Stimulated activated CD4-positive, alpha-beta T cell treated with anti-CD3 and anti-CD28 coated beads, Interleukin-12 subunit alpha, Interleukin-12 subunit beta, amount 100 ng/mL, for 4 hours (primary cell): ENCODE measurements at places on chromosomes 16 and 17.

DNA sequence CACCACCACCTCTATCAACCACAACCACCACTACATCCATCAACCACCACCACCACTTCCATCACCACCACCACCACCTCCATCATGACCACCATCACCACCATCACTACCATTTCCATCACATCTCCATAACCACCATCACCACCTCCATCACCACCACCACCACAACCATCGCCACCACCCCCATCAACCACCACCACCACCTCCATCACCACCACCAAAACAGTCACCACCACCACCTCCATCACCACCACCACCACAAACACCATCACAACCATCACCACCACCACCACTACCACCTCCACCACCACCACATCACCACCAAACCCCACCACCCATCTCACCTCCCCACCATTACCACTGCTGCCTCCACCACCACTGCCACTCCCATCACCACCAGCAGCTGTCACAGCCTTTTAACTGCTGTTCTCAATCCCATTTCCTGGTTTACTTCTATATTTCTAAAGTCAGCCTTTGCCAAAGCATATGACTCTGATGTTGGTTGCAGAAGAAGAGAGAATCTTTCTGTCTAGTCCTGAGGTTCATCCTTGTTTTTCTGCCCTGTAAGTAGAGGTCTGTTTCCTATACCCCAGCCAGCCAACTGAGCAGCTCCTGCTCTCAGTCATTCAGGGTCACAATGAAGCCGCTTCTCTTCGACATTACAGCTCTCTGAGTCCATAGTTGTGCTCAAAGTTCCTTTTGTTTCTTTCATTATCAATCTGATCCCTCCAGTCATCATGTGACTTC, 14.0 kb downstream of the MARCHF10 start:
- DNase-seq: no peak

DNA sequence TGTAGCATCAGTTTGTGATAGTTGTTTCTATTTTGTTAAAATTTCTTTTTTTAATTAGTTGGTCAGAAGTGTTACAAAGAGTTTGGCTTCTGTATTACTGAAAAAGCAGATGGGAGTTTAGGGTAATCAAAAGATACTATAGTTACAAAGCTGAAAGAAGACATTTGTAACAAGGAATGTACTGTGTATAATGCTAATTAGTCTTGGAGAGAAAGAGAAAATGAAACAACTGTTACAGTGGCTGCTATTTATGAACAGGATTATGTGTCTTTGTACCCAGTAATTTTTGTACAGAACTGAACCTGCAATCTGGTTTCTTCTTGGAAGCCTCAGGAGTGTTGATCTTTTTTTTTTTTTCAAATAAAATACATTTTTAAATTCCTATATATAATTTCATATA, 14.3 kb downstream of the GDPD1 start:
- no peak for DNase-seq

- no peak for DNase-seq
These were observed 106.5 kb downstream of the CDH8 start for GRCh38 chr16:61929776-61930175.

DNA sequence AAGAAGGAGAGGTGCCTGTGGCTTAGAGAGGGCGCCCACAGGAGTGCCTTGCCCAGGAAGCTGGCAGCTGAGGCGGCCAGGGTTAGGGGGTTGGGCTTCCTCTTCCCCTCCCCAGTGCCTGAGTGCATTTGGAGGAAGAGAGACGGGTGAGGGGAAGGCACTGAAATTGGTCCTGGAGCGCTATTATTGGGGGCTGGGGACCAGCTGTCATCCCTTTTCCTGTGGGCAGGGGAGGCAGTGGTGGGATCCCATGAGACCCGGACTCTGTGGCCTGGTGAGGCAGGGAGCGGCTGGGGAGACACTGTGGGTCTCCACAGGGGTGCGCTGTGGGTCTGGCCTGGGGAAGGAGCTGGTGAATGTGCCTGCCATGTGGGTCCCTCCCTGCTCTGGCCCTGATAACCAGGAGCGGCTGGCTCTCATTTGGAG, 259.7 kb downstream of the SEC14L1 start:
- DNase-seq: peak; percentile 80

DNA sequence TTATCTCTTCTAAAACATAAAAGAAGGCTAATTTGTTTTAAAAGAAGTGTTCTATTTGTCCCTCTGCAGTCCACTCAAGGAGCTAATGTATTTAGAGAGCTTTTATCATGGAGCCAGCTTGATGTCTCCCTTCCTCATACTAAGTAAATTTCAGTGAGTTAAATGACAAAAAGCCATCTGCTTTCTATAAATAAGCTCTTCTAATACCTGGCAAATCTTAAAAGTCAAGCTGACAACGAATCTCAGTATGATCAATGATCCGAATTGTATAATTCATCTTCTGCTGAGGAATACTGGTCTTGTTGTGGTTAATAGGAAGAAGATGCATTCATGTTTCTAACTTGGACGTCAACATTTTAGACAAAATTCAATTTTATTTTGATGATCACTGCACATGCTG, 1390.7 kb downstream of the CDH8 start:
- no peak for DNase-seq

GRCh38 chr16:82603784-82604411, 22.9 kb upstream of the CDH13 start:
- no peak for DNase-seq

DNA sequence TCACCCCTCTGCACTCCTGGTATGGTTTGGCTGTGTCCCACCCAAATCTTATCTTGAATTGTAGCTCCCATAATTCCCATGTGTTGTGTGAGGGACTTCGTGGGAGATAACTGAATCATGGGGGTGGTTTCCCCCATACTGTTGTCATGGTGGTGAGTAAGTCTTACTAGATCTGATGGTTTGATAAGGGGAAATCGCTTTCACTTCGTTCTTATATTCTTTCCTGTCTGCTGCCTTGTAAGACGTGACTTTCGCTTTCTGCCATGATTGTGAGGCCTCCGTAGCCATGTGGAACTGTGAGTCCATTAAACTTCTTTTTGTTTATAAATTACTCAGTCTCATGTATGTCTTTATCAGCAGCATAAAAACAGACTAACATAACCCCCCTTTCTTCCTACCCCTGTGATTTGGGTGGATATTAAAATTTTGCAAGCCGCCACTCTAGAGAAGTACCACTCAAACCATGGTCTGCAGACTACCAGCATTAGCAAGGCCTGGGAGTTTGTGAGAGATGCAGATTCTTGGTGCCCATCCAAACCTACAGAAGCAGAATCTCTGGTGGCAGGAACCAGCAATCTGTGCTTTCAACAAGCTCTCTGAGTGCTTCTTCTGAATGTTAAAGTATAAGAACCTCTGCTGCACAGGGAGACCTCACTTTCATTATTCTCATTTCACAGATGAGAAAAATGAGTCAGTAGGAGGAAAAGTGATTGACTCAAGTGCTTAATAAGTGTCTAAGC, 999.5 kb upstream of the EEF2KMT start:
- no peak for DNase-seq

- DNase-seq: no peak
These were observed at the start of gene NTN3 for GRCh38 chr16:2471016-2471652. Gene NTN3 (plus strand): TSS chr16:2471297. CDS start chr16:2471702, 405 bp downstream.

DNA sequence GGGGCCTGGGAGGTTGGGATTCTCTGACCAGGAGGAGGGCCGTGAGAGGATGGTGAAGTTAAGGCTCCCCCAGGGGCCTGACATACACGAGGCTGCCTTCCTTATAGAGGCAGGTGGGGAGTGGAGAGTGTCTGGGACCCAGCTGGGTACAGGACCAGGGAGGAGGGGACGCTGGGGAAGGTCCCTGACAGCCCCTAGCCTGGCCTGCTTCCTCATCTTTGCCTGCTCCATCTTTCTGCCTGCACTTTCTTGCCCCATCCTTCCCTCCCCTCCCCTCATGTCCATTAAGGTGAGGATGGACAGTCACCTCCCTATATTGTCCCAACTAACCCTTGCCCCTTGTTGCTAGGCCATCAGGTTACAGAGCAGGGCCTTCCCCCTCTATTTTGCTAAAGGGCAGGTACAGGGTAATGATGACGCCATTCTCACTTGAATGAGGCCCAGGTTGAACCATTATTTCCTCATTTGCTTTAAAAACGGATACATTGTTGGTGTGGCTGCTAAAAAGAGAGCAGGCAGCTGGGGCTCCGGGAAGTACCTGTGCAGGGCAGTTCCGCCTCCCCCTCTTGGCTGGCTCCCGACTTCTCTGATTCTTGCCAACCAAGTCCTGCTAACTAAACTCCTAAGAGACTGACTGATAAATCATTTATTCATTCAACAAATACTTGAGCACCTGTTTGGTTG, 1.3 kb downstream of the C17orf99 start:
- no peak for DNase-seq

DNA sequence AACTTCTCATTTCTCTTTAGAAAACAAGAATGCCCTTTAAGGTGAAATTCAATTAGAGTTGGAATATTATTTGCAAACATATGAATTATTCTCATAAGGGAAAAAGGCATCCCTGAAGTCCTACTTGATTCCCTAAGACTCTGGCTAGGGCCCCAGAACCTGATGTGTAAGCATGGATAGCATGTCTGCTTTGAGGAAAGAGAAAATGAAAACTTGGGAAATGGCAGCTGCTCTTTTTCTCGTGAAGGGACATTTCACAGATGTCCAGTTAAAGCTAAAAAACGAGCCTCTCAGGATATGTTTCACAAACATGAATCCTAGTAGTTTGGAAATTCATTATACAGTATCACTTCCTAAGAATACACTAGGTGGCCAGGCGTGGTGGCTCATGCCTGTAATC, 112.3 kb upstream of the CLEC3A start:
- no peak for DNase-seq

DNA sequence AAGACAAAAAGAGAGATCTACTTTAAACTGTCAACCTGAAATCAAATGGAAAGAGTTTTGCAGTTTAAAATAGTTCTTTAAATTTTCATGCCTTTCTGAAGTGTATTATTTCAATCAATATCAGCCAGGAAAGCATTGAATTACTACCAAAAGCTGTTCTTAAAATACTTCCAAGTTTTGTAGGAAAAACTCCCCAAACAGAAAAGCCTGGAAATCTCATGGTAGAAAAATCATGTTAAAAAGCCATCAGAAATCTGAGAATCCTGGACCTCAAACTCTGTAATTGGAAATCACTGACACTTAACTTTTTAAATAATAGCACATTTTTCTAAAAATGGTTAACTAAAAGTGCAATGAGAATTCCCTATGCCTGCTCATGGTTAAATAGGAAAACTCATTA, 63.3 kb upstream of the CNTNAP4 start:
- no peak for DNase-seq

GRCh38 chr17:59427996-59428395, 96.5 kb downstream of the YPEL2 start:
- no peak for DNase-seq

GRCh38 chr17:75827308-75828075, 16.7 kb downstream of the UNC13D start:
- DNase-seq: peak; percentile 61

DNA sequence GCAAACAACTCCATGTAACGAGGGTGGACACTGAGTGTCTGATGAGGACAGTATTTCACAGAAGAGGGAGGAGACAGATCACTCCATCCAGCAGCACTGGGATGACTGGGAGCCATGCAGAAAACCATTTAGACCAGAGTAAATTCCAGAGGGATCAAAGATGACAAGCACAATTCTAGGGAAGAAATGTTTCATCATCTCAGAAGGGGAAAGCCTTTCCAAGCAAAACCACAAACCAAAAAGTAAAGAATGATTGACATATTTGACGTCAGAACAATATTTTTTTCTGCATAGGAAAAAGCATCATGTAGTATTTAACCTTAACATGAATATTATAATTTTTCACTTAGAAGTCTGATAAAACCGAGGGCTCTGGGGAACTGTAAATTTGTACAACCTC, 4.8 kb downstream of the DNASE1 start:
- DNase-seq: no peak

- no peak for DNase-seq
These were observed 7.3 kb downstream of the CYGB start for GRCh38 chr17:76530095-76530723.

GRCh38 chr16:12256921-12257320, 280.4 kb downstream of the SNX29 start:
- DNase-seq: no peak

- DNase-seq: no peak
These were observed 1.9 kb upstream of the CDH3 start for GRCh38 chr16:68643227-68643626.

- no peak for DNase-seq
These were observed 13.2 kb upstream of the SLC12A3 start for GRCh38 chr16:56851671-56852400.

- DNase-seq: no peak
These were observed 28.7 kb upstream of the DDX52 start for GRCh38 chr17:37671824-37672547.

DNA sequence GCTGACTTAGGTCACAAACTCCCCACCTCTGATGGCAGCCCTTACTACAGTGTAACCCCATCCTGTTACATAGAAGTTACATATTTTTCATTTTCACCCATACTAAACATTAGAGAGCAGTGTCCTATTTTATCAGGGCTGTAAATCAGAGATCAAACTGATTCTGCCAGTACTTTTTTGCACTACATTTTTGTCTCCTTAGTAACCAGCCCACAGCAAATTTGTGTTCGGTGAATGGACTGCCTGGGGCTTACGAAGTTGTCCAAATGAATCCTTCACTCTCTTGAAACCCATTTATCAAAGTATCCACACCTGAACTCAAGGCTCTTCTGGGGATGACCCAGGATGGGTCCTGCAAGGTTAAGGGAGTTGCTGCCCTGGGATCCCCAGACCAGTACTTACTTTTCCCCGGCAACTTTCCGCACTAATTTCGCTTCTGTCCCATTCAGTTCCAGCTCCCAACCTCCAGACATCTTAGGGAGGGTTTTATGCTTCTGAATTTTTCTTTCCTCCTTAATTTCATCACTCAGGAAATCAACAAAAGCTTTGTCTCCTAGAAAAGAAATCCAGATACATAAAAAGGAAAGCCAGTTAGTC, 1.1 kb downstream of the C1QBP start:
- DNase-seq: no peak

DNA sequence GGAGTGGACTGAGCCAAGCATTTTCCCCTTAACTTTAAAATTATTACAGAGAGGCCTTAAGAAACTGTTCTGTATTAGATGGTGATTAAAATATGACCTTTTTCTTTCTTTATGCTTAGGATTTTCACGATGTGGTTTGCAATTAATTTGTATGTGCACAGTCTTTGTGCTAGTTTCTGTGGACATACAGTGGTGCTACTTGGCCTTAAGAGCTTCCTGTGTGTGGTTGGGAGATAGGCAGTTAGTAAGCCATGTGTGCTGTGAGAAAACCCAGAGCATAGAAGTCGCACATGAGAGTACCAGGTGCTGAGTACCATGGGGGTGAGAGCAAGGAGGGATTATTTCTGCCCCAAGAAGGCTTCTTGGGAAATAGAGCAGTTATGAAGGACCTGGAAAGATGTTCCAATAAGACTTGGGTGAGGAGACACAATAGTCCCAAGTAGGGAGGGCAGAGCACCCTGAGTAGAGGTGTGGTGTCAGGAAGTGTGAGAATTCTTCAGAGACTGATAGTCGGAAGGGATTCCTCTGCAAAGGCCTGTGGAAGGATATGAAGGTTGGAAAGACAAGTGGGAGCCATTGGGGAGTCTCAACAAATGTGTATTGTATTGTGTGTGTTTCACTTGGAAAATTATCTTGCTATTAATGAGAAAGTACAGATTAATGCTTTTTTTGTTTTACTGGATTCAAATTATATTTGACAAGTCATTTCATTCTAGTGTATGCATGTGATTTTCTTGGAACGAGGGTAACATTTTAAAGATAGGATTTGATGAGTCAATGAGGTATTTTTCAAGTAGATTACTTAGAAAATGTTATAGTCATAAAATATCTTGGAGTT, 239.9 kb downstream of the PRKCA start:
- DNase-seq: no peak

- no peak for DNase-seq
These were observed 30.2 kb downstream of the SPHK1 start for GRCh38 chr17:76414334-76415295.

- DNase-seq: no peak
These were observed 9.7 kb downstream of the MYO15A start for GRCh38 chr17:18117982-18118975.
